Activated CD4-positive, alpha-beta memory T cell treated with anti-CD3 and anti-CD28 coated beads, Interleukin-2, amount 10 ng/mL, durations not matched to agents 7 days and 5 days (primary cell): ENCODE measurements at places on chromosomes 2 and 18. TPM values are rescaled to one million over a fixed set of nuclear protein-coding genes. Genes with fewer than 3 reads are reported as not detected.

PER2 gene
- 9.2 TPM for total RNA-seq

RAB1A gene
- total RNA-seq = 74.9 TPM

TMEM169 gene
- total RNA-seq = 3.5 TPM

PPIG gene
- total RNA-seq = 48.8 TPM

FAM117B gene
- 4.3 TPM for total RNA-seq

FOXI3 gene
- not detected for total RNA-seq

STPG4 gene
- 0.13 TPM for total RNA-seq

CXCR1 gene
- total RNA-seq = 3.0 TPM

UCN gene
- 2.2 TPM for total RNA-seq

LDLRAD4 gene
- total RNA-seq = 19.1 TPM

DYNC1I2 gene
- 55.3 TPM for total RNA-seq

ELOA2 gene
- not detected for total RNA-seq

PTGR3 gene
- total RNA-seq = 39.8 TPM

TTN gene
- total RNA-seq = 2.1 TPM

AMMECR1L gene
- total RNA-seq = 14.3 TPM

SNED1 gene
- total RNA-seq = 32.6 TPM

RAB27B gene
- 5.2 TPM for total RNA-seq

ARHGAP25 gene
- 132 TPM for total RNA-seq

TUBB8B gene
- not detected for total RNA-seq

WDFY1 gene
- total RNA-seq = 66.2 TPM

MAP3K20 gene
- total RNA-seq = 15.2 TPM

KCNG2 gene
- not detected for total RNA-seq

RNF125 gene
- total RNA-seq = 48.4 TPM

LHCGR gene
- not detected for total RNA-seq

DSG1 gene
- not detected for total RNA-seq

MYCN gene
- not detected for total RNA-seq

OSR1 gene
- total RNA-seq = not detected

PRSS56 gene
- not detected for total RNA-seq

CBLN2 gene
- total RNA-seq = not detected
